Stimulated activated naive CD4-positive, alpha-beta T cell (primary cell): ENCODE measurements at places on chromosomes 11 and 22.

- DNase-seq, result no peak
These were observed 52.6 kb downstream of the MUC15 start for GRCh38 chr11:26519469-26519868.

DNA sequence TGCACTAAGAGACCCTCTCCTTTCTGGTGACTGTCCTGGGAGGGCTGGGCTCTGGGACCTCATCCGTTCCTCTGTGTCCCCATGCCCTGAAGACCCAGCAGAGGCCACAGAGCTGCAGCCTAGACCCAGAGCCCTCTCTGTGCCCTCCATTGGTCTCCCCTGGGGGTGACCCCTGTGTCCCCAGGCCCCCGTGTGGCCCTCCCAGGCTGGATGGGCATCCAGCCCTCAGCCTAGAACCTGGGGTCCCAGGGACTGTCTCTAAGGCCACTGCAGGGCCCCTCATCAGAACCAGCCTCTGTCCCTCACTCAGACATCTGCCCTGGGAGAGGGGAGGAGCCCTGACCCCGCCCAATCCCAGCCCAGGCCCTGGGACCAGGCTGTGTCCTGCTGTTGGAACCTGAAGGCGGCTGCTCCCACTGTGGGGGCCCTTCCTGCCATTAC lies 5.7 kb downstream of the IGLL1 start:
- DNase-seq, result no peak

DNA sequence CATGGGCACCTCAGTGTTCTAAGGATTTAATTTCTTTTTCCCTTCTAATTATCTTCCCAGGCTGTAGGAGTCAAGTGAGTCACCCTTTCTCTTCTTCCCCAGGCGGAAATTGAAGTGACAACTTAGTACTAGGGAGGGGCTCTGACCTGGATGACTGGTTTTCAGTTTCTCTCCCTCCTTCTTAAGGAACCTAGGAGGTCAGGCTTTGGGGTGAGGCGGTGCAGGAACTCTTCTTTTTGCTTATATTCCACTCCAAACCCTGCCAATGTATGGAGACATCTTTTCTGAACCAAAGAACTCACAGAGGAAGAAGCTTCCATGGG lies 12.6 kb downstream of the ZDHHC5 start:
- DNase-seq, result no peak

DNA sequence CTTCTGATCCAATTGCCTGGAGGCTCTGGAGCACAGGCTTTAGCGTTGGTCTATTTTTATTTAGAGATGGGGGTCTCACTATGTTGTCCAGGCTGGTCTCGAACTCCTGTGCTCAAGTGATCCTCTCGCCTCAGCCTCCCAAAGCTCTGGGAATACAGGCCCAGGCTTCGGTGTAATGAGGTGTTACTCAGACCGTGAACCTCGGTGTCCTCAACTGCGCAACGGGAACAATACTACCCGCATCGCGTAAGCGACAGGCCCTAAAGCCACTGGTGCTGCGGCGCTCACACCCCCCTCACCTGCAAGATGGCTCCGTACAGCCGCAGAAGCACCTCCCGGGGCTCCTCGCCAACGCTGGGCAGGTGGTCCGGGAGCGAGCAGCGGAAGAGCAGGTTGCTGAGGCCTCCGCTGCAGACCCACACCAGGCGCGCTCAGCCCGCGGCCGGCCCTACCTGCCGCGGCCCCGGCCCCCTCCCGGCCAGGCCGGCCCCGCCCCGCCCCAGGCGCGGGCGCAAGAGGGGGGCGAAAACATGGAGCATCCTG lies 628 bp downstream of the CHKB start:
- no peak for DNase-seq

DNA sequence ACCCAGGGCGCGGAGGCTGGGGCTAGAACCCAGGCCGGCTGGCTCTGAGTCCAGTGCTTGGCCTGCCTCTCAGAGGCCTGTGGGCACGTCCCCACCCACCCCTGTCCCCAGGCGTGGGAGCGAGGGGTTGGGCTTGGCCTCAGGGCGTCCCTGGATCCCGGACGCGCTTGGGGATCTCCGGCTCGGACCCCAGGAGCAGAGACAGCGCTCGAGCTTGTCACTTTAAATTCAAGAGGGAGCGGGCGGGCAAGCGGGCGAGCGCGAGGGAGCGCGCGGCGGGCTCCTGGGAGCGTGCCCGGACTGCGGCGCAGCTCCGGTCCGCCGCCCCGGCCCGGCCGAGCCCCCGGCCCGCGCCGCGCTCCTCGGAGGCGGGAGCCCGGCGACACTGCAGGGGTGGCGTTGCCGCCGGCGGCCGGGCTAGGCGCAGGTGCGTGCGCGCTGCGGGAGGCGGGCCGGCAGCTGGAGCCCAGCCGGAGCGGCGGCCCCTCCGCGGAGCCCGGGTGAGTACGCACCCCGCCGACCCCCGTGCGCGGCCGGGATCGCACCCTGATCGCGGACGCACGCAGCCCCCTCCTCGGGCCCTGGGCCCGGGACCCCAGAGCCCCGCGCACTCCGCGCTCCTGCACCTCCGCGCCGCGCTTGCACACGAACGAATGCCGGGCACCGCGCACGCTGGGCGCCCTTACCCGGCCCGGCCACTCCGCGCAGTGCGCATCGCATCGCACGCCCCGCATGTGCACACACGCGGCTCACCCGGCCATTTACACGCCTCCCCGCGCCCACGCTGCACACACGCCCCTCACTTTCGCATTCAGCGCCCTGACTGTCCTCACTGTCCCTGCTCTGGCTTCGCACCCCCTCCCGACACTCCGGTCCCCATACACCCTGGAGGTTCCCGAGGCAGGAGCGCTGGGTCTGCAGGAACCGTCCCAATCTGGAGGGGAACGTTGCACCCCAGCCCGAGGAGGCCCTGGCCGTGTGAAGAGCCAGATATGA lies at the start of gene SYT12:
TSS of gene SYT12 (plus strand) at position 174 of the 996 bp plus-strand sequence. CDS start 7,011 bp downstream, outside the sequence.
- DNase-seq, result peak; percentile 13
